ENCODE measurements at places on chromosomes 1 and 21.

GRCh38 chr1:202007805-202008489 is 2.4 kb upstream of the ELF3 start:
- no peak for DNase-seq
- peaks cover 22% of the 10 kb centered on the region for H3K36me3 ChIP-seq
- H3K27ac ChIP-seq = no peak overlapping the region
- peaks cover 2% of the 10 kb centered on the region for H3K4me1 ChIP-seq

DNA sequence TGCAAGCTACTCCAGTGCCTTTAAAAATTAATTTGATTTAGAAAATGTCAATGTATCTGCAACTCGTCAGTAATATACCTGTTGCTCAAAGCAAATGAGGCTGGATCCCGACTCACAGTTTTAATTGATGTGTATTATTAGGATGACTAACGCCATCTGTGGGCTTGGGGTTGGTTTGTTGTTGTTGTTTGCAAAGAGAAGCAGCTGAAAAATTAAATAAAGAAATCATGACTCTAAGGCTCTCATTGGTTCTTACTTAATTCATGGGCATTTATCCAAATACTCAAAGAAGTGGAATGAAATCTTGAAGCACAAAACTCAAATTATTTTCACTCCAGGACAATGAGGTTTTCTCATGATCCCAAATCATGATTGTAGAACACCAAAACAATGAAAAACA is 46.4 kb downstream of the SEC16B start:
- no peaks in the 10 kb centered on the region for H3K4me1 ChIP-seq
- H3K36me3 ChIP-seq = no peaks in the 10 kb centered on the region
- H3K27ac ChIP-seq = no peak overlapping the region
- no peaks in the 10 kb centered on the region for H3K27me3 ChIP-seq
- DNase-seq = no peak

- no peak overlapping the region for H3K27ac ChIP-seq
- no peaks in the 10 kb centered on the region for H3K36me3 ChIP-seq
- no peaks in the 10 kb centered on the region for H3K4me1 ChIP-seq
- no peak overlapping the region for H3K4me3 ChIP-seq
- DNase-seq = no peak
- peaks cover 4% of the 10 kb centered on the region for H3K27me3 ChIP-seq
Observed at GRCh38 chr1:186799689-186800054, 29.1 kb upstream of the PLA2G4A start.

DNA sequence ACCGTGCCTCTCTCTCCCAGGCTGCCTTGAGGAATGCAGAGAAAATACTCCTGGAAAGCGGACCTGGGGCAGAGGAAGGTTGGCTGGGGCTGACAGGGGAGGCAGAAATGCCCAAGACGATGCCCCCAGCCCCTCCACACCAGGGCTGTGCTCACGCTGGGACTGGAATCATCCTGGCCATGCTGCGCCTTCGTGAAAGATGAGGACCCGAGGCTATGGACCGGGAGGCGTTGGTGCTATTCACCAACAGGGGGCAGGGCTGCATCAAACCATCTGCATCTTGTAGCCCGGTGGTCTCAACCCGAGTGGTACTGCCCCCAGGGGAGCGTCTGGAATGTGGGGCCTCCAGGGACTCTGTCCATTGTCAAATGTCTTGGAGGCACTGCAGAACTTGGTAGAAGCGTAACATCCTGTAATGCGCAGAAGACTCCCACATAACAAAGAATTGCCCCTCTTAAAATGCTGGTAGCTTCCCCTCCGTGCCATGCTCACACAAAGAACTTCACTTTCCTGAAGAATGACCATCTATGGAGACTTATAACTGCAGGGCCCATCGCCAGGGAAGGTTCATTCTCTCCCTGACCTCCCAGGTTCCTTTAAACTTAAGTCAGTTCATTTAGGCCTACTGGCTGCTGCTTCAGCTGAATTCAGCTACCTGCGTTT is 251.2 kb downstream of the RRAGC start:
- peak; percentile 58 for DNase-seq
- no peak overlapping the region for H3K27ac ChIP-seq
- H3K4me3 ChIP-seq = no peak overlapping the region
- peaks cover 15% of the 10 kb centered on the region for H3K27me3 ChIP-seq

All from activated CD8-positive, alpha-beta T cell treated with anti-CD3 and anti-CD28 coated beads for 36 hours (primary cell).